SK-N-MC (cell line): ENCODE measurements at places on chromosomes 11 and 22.

DNA sequence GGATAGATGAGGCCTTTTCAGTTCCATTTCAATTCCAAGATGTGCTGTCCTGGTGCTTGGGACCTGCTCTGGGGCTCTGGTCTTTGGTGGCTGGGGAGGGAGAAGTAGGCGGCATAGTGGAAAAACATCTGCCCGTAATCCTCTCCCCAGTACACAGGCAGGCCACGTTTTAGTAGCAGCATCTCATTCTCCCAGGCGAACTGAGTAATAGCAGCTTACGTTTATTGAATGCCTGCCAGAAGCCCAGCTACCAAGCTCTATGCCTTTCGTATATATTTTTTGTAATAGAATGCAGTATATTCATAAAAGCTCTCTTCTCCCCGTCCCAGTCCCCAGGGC is 11.4 kb downstream of the ACO2 start:
- DNase-seq, result no peak

- DNase-seq, result no peak
Measured at GRCh38 chr11:77506857-77507256, 33.0 kb upstream of the PAK1 start.

GRCh38 chr11:94658386-94658785 is 91.2 kb downstream of the PIWIL4 start:
- no peak for DNase-seq

- no peak for DNase-seq
Measured at GRCh38 chr22:49266561-49267519, 560.8 kb downstream of the BRD1 start.

DNA sequence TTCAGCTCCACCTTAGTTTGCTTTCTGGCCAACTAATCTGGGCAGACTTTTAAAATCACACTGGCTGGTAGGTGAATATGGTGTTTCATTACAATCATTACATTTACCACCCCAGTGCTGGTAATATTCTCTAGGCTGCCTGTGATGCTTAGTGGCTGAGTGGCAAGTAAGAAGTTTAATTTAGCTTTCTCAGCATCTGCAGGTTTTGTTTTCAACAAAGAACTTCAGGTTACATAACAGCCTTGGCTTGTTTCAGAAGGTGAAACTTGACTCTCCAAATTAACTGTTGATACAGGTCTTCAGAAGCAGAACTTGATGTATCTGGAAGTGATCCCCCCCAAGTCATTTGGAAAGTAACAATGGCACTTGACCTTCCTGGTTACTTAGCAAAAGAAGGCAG is 423.3 kb upstream of the CCDC90B start:
- DNase-seq, result no peak

DNA sequence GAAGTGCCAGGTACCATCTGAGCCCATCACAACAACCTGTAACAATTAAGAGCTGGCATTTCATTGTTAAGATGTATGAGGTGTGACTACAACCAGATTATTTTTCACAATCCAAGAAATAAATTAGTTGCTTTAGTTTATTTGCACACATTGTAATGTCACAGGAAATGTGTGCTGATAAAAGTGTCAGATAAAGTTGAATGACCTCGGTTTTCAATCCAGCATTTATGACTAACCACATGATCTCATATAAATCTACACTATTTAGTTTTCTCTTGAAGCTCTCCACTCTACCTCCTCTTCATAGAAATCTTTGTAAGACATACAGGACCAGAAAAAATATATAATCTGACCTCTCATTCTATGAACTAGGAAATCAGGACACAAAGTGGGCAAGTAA is 166.2 kb downstream of the PGR start:
- DNase-seq, result no peak

GRCh38 chr11:122732342-122733315 is 77.1 kb downstream of the UBASH3B start:
- no peak for DNase-seq

DNA sequence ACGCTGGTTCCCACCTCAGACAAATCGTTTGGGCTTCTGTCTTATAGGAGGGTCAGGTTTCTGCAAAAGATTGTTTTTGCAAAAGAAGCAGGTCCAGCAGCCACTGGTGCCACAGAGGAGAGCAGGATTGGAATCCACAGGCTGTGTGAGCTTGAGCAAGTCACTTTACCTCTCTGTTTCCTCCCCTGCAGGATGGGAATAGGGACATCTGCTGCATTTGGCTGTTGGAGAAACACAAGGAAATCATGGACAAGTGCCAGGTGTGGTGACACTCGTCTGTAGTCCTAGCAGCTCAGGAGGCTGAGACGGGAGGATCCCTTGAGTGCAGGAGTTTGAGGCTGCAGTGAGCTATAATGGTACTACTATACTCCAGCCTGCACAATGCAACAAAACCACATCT is 422.6 kb downstream of the MN1 start:
- DNase-seq, result no peak

DNA sequence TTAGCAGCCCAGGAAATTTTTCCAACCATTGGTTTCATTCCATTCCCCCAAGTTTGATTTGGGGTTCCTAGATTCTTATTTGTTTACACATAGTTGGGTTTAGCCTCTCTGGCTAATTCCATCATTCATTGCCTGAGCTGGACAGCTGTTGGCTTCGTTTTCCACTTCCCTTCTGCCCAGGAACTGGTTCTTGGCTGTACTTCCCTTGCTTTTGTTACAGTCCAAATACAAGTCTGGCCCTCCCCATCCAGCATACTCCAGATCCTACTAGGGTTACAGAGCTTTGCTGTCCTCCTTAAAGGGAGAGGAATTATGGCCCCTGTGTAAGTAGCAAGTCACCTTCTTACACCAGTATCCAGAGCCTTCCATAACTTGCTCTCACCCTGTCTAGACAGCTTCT is 356.3 kb downstream of the FAT3 start:
- DNase-seq, result no peak

GRCh38 chr11:88537613-88538012 is 200.1 kb upstream of the CTSC start:
- DNase-seq, result no peak

- DNase-seq, result no peak
Measured at GRCh38 chr11:15490535-15490934, 375.8 kb downstream of the INSC start.

GRCh38 chr11:102757823-102758549 is 22.4 kb downstream of the MMP10 start:
- DNase-seq, result no peak

GRCh38 chr11:65151331-65151899 is 17.1 kb upstream of the SYVN1 start:
- no peak for DNase-seq

DNA sequence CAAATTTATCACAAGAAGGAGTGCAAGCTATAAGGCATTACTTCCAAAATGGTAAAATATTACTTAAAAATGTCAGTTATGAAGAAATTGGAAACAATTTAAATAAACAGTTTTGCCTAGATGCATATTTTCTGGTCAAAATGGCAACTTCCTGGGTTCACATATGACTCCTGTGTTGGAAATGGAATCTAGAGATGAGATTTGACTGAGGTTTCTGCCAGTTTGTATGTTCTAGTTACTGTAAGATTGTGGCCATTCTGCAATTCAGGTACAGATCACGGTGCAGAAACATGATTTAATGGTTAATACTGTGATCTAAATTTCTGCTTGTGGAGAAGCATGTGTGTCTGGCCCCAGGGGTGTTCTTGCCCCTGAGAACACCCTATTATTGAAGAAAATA is 3.4 kb upstream of the OR4C6 start:
- no peak for DNase-seq

- no peak for DNase-seq
Measured at GRCh38 chr11:75768909-75769771, 562 bp downstream of the DGAT2 start.

- DNase-seq, result no peak
Measured at GRCh38 chr11:94834911-94835593, 66.9 kb downstream of the AMOTL1 start.

DNA sequence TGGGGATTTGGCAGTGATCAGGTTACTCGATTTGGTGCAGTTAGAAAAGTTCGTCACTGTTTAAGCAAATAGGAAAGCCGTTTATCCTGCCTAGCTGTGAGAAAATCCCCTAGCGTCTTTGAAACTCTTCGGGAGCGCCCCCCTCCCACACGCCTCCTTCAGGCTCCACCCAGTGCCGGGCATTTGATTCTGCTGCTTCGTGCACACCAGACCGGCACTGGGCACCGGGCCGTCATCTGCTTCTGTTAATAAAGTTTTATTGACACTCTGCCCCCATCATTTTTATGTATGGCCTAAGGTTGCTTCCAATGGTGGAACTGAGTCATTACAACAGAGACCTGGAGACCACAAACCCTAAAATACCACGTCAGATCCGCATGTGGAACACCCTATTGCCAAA is 50.9 kb downstream of the IGF2 start:
- DNase-seq, result no peak

- DNase-seq, result no peak
Measured at GRCh38 chr11:2711161-2711560, 11.4 kb upstream of the KCNQ1OT1 start.

DNA sequence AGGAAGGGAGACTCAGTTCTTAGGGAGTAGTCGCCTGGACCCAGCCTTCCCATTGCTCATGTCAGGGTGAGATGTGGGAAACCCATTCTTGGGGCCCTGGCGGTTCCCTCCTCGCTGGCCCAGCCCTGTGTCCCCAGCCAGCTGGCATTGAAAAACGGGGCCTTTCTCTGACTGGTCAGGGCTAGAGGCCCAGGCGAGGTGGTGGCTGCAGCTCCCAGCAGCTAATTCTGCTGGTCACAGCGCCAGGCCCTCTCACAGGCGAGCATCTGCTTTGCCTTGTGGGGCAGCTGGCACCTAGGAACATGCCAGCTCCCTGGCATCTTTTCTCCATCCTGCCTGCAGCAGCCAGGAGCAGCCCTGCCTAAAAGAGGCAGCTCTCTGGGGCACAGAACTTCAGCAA is 20.1 kb downstream of the TSPAN18 start:
- DNase-seq, result no peak

DNA sequence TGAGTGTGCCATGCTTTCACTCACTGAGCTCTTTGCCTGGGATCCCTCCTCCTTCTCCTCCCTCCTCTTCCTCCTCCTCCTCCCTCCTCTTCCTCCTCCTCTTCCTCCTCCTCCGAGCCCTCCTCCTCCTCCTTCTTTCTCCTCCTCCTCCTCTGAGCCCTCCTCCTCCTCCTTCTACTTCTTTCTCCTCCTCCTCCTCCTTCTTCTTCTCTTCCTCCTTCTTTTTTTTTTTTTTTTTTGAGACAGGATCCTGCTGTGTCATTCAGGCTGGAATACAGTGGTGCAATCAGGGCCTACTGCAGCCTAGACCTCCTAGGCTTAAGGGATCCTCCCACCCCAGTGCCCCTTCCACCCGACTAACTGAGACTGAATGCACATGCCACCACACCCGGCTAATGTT is 62.3 kb downstream of the DEUP1 start:
- DNase-seq, result no peak

- no peak for DNase-seq
Measured at GRCh38 chr22:43200031-43200430, 13.1 kb upstream of the TTLL12 start.
